ENCODE measurements at places on chromosomes 11 and 22. TPM values are rescaled to one million over a fixed set of nuclear protein-coding genes. Genes with fewer than 3 reads are reported as not detected.

DNA sequence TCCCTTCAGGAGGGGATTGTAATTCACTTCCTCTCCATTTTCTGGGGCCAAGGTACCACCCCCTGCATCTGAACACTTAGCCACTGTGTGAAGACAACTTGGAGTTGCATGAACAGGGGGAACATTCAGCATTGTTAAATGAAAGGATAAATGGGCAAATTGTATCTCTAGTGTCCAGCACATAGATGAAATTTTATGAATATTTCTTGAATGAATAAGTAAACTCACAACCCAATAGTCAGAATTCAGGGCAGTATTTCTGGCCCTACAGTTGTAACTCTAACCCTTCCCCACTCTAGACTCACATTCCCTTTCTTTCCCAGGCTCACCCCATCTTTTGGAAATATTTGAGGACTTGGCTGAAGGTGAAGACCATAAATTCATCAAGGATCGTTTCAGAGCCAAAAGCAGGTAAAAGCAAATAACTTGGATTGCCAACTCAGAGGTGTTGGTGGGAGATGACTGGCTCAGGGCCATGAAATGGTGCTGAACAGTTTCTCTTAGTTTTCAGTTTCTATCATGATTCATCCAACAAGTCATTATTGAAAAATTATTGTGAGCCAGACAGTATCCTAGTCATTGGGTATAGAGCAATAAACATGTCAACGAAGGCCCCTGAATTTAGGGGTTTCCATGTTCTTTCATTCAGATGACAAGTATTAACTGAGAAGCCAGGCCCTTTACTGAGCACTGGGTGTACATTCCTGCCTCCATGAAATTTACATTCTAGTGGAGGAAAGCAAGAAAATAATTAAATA is 33.3 kb upstream of the ZC3H12C start:
- H3K4me3 ChIP-seq: no peak overlapping the region
- no peak overlapping the region for H3K27ac ChIP-seq
- H3K36me3 ChIP-seq: no peaks in the 10 kb centered on the region
- H3K4me1 ChIP-seq: no peaks in the 10 kb centered on the region

DNA sequence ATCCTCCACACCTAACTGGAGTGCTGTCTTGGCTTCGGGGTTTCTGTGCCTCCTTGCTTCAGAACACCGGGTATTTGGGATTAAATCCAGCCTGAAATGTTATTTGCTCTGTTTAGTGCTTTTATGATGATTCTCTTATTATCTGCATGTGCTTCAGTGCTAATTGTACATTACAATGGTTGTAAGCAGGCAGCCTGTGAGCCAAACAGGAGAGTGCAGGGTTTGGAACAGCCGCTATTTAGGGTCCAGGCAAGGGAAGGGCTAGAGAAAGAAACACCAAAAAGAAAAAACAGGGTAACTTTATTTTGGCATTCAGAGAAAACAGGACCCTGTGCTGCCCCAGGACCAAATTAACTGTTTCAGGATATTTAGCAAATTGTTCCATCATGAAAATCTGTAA is 72.7 kb downstream of the RCN1 start:
- no peaks in the 10 kb centered on the region for H3K27me3 ChIP-seq
- no peak overlapping the region for H3K27ac ChIP-seq
- no peak overlapping the region for H3K4me3 ChIP-seq

- H3K27ac ChIP-seq: no peak overlapping the region
- H3K36me3 ChIP-seq: no peaks in the 10 kb centered on the region
- no peaks in the 10 kb centered on the region for H3K4me1 ChIP-seq
- H3K27me3 ChIP-seq: no peaks in the 10 kb centered on the region
- no peak for DNase-seq
- no peak overlapping the region for H3K4me3 ChIP-seq
Measured at GRCh38 chr11:11589437-11589836, 32.4 kb downstream of the GALNT18 start.

- H3K4me1 ChIP-seq: no peaks in the 10 kb centered on the region
- no peak overlapping the region for H3K27ac ChIP-seq
- no peak overlapping the region for H3K4me3 ChIP-seq
- no peaks in the 10 kb centered on the region for H3K36me3 ChIP-seq
Measured at GRCh38 chr11:14347494-14347893, 11.5 kb downstream of the RRAS2 start.

DNA sequence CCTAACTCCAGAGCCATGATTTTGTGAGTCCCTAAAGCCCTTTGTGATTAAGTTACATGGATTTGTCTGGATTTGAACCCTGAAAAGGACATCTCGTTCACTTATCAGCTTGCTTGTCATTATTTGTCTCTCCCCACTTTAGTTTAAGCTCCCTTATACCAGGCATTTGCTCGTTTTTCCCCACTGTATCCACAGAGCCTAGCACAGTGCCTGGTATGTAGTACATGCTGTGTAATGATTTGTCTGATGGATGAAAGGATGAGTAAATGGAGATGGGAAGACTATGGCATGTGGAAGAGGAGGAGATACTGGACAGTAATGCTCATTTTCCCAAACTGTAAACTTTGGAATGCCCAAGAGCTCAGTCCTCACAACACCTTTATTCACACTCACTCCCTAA is 9.2 kb upstream of the MCHR1 start:
- no peak overlapping the region for H3K4me3 ChIP-seq
- no peaks in the 10 kb centered on the region for H3K4me1 ChIP-seq
- DNase-seq: no peak
- no peaks in the 10 kb centered on the region for H3K36me3 ChIP-seq
- H3K27me3 ChIP-seq: no peaks in the 10 kb centered on the region
- H3K27ac ChIP-seq: no peak overlapping the region

- no peak overlapping the region for H3K27ac ChIP-seq
- H3K27me3 ChIP-seq: no peaks in the 10 kb centered on the region
- no peak for DNase-seq
- H3K4me3 ChIP-seq: no peak overlapping the region
- H3K36me3 ChIP-seq: no peaks in the 10 kb centered on the region
- no peaks in the 10 kb centered on the region for H3K4me1 ChIP-seq
Measured at GRCh38 chr11:131694526-131695424, 324.4 kb downstream of the NTM start.

- no peaks in the 10 kb centered on the region for H3K36me3 ChIP-seq
- DNase-seq: no peak
- H3K4me1 ChIP-seq: no peaks in the 10 kb centered on the region
- no peak overlapping the region for H3K4me3 ChIP-seq
Measured at GRCh38 chr11:4565371-4565770, 16.2 kb upstream of the OR52I2 start.

DNA sequence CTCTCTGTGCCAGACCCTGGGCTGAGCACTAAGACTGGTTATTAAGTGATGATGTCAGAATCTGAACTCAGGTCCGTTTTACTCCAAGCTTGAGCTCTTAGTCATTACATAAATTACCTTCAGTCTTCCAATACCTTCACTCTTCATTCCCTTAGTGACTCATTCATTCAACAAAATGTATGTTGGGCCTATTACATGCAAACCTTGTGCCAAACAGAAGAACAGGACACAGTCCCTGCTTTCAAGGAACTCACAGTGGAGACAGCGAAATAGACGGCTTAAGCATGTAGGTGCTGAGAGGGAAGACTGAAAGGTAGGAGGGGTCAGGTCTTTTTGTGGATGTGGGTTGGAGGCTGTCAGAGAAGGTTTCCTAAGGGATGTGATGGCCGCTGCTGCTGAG is 3.3 kb downstream of the KCTD14 start:
- H3K27me3 ChIP-seq: no peaks in the 10 kb centered on the region
- no peaks in the 10 kb centered on the region for H3K4me1 ChIP-seq
- no peak for DNase-seq
- H3K27ac ChIP-seq: no peak overlapping the region
- no peak overlapping the region for H3K4me3 ChIP-seq

DNA sequence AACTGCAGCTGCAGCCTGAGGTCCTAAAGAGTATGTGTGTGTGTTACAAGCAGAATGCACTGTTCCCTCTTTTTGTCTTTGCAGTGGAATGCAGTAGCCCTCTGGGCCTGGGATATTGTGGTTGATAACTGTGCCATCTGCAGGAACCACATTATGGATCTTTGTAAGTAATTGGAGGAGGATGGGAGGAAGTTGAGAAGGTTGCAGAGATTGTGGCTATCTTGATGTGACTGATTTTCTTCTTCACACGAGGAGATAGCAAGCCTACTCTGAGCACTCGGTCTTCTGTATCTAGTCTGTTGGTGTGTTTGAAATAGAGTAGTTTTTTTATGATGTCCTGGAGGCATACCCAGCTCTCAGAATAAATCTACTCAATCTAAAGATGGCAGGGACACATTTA is 2.3 kb downstream of the RBX1 start:
- DNase-seq: no peak
- H3K4me1 ChIP-seq: peaks cover 16% of the 10 kb centered on the region
- peak overlapping the region; percentile 99 for H3K27ac ChIP-seq
- H3K27me3 ChIP-seq: no peaks in the 10 kb centered on the region
- no peak overlapping the region for H3K4me3 ChIP-seq

Gene CCDC82
- 21.9 TPM for total RNA-seq

Gene EMID1
- total RNA-seq: 2.0 TPM

Gene C22orf42
- not detected for total RNA-seq

Data from naive thymus-derived CD4-positive, alpha-beta T cell (primary cell).